ENCODE measurements at places on chromosomes 3 and 15.

GRCh38 chr3:182124716-182125115 lies 413.0 kb downstream of the SOX2 start:
- DNase-seq: no peak

DNA sequence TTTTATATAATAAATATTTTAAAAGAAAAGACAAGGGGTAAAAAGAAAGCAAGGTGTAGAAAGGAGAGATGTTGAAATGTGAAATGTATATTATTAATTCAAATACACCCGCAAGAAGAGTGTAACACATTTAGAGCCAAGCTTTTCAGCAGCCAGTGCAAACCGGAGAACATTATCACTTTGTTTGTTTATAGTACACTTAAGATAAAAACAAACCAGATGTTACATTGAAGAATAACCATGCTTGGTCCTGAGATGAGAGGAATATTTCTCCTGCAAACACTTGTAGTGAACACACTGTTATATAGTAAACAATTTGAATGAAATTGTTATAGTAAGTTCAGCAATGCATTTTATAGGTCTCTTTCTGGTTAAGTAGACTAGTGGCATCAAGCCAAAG lies 1441.5 kb downstream of the OTOL1 start:
- no peak for DNase-seq

GRCh38 chr3:66497288-66497984 lies 3.4 kb downstream of the LRIG1 start:
- no peak for DNase-seq

- DNase-seq: no peak
Measured at GRCh38 chr3:139327231-139327630, 16.6 kb upstream of the MRPS22 start.

GRCh38 chr3:192827208-192827607 lies 90.4 kb downstream of the MB21D2 start:
- no peak for DNase-seq

Data from occipital lobe (tissue), 3 donors.